ENCODE measurements at places on chromosomes 4 and X.

DNA sequence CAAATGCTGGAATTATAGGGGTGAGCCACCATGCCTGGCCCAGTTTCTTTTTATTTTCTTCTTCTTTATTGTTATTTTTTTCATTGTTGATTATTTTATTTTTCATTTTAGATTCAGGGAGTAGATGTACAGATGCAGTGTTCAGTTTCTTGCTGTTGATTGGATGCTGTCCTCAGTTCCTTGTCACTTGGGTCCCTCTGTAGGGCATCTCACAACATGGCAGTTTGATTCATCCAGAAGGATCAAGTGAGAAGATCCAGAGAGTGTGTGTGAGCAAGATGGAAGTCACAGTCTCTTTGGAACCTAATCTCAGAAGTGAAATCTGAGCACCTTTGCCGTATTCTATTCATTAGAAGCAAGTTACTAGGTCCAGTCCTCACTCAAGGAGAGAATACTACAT lies 20.9 kb downstream of the HMGB3 start:
- DNase-seq = no peak

DNA sequence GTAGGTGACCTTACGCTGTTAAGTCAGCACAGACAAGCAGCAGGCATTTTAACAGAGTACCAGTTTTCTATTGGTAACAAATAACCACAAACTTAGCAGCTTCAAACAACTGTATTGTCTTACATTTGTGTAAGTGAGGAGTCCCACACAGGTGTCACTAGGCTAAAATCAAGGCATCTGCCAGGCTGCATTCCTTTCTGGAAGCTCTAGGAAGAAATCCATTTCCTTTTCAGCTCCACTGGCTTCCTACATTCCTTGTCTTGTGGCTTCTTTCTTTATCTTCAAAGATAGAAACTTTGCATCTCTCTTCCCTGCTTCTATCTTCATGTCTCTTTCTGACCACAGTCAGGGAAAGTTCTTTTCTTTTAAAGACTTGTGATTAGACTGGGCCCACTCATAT lies 139.9 kb downstream of the TMEM144 start:
- DNase-seq = no peak

- no peak for DNase-seq
These were observed 12.5 kb downstream of the GPC3 start for GRCh38 chrX:133972916-133973315.

- no peak for DNase-seq
These were observed 52.3 kb downstream of the MEPE start for GRCh38 chr4:87884976-87885549.

- DNase-seq = no peak
These were observed 149.5 kb upstream of the SH3RF1 start for GRCh38 chr4:169420291-169420690.

- no peak for DNase-seq
These were observed 88.2 kb downstream of the RBM46 start for GRCh38 chr4:154869301-154869700.

DNA sequence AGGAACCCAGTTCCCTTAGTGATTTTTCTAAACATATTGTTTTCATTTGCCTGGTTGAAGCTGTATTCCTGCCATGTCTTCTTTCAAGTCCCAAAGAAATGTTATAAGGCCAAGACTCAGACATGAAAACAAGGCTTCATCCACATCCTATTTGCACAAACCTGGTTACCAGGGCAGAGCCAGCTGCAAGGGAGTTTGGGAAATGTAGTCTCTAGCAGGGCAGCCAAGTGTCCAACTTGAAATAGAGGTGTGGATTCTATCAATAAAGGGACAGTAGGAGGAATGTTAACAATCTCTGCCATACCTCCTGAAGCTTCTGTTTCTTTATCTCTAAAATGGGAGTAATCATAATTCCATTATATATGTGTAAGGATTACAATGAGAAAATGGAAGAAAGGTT lies 56.6 kb downstream of the INTS12 start:
- DNase-seq = no peak

DNA sequence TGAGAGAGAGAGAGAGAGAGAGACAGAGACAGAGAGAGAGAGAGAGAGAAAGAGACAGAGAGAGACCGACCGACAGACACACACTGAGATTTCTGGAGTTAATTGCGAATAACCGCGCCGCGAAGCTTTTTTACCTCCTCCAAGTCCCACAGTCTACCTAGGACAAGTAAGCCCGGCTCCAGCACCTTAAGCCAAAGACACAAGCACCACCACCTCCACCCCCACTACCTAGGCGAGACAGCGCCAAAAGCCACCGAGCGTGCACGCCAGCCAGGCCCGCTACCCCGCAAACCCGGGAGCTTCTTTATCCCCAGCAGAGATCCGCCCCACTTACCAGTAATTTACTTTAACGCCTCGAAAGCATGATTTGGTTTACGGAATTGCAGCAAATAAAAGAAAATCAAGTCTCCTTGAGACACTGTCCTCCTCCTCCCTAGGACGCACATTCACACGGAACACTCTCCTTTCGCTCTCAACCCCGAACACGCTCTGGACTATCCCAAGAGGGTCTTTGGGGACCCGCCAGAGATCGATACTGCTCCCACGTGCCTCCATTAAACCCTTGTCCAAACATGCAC lies 649.6 kb upstream of the DIPK2B start:
- no peak for DNase-seq

DNA sequence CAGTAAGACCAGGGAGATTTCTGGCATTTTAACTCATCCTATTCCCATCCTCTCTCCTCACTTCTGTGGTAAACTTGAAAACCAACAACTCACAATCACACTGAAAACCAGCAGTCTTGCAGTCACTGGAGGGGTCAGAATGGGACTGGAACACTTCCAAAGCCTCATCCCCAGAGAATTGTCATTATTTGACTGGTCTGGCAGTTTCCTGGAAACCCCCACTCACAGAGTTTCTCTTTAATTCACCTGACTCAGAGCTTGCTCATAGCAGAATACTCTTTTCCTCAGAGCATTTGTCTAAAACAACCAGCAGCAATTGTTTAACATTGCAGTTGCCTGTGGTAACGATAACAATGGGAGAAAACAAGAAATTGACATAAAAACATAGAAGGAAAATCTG lies 7.3 kb upstream of the RAB9B start:
- no peak for DNase-seq

- no peak for DNase-seq
These were observed 428.6 kb downstream of the DTHD1 start for GRCh38 chr4:36709991-36710390.

- DNase-seq = peak; percentile 48
These were observed 5.0 kb downstream of the UVSSA start for GRCh38 chr4:1351854-1352566.

DNA sequence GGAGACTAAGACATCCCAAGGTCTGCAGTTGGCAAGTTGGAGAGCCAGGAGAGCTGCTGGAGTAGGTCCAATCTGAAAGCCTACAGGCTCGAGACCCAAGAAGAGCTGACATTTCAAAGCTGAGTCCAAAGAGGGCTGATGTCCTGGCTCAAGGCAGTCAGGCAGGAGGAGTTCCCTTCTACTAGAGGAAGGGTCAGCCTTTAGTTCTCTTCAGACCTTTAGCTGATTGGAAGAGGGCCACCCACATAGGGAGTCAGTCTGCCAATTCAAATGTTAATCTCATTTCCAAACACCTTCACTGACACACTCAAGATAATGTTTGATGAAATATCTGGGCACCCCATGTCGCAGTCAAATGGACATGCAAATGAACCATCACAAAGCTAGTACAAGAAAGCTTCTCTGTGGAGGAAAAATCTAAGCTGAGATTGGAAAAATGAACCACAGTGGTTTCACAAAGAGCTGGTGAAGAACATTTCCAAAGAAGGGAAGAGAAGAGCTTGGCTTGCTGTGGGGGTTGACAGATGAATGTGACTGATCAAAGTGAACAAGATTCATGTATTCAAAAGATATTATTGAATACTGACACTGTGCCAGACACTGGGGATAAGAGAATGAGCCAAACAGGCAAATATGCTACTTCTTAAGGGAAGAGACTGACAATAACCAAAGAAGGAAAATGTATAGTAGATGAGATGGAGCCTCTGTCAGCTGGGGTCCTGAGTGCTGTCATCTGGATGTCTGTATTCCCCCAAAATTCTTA lies 61.2 kb downstream of the STK32B start:
- no peak for DNase-seq

- DNase-seq = no peak
These were observed 51.4 kb upstream of the HHIP start for GRCh38 chr4:144594471-144594986.

DNA sequence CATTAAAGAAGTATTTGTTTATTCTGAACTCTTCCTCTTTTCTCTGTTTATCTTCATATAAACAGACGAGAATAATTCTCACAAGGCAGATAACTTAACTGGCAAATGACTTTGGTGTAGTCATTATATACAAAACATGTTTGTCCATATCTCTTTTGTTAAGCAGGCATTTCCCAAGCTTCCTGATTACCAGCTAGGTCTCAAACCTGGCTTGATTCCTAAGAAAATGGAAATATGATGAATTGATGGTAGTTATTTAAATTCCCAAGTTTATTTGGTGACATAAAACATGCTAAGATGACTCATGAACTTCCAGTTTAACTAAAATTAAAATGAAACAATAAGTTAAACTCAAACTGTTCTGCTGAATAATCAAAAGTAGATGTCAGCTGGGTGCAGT lies 96.8 kb downstream of the ARSJ start:
- DNase-seq = no peak

DNA sequence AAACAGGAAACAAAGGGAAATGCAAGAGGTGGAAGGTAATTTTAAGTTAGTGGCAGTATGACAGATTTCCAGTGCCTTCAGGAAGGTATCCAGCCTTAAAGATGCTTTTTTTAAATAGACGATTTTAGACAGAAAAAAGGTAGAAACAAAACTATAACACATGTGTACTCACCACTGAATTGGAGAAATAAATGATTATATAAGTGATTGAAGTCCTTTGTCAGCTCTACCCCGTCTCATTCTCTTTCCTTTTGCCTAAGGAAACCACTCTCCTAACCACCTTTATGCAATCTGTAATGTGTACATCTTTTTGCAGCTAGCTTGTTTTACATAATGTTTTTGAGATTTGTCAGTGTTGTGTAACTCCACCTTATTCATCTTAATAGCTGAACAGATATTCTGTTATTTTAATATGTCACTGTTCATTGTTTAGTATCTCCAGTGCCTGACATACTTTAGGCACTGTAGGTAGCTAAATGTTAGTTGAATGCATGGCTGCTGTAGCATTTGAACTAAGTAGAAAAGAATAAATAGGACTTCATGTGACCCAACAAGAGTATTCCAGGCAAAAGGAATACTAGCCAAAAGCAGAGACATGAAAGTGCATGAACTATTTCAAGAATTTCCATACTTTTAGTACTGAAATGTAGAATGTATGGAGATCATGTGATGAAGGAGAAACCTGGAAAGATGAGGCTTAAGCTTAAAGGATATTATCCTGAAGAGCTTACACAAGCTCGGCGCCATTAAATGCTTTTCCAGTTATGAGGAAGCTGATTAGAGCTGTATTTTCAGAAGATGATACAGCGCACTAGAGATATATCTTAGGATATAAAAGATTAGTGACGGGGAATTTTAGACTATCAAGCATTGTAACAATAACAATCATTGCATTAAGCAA lies 865 bp downstream of the FAM200B start:
- DNase-seq = no peak

DNA sequence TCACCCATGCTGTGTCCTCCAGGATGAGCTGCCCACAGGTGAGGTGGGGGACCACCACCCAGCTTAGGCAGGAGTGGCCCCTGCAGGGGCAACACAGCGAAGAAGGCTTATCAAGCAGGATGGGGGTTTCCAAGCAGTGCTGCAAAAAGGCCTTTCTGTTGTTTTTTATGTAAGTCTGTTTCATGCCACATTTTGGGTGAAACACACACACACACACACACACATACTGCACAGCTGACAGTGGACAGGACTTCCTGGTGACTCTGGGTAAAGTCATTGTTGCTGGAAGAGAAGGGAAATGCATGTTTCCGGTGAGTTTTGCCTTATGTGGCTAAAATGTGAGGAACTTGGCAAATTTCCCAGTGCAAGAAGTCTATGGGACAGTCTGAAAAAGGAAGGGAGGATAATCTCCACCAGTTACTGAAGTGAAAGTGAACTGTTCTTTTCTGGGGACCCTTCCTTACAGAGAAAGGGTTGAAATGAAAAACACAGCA lies 119.2 kb downstream of the IRF2 start:
- peak; percentile 46 for DNase-seq

GRCh38 chr4:31005037-31005436 lies 284.9 kb downstream of the PCDH7 start:
- DNase-seq = no peak

- no peak for DNase-seq
These were observed 123.7 kb downstream of the COX18 start for GRCh38 chr4:72945719-72946336.

GRCh38 chrX:88660836-88661235 lies 86.2 kb upstream of the CPXCR1 start:
- DNase-seq = no peak

DNA sequence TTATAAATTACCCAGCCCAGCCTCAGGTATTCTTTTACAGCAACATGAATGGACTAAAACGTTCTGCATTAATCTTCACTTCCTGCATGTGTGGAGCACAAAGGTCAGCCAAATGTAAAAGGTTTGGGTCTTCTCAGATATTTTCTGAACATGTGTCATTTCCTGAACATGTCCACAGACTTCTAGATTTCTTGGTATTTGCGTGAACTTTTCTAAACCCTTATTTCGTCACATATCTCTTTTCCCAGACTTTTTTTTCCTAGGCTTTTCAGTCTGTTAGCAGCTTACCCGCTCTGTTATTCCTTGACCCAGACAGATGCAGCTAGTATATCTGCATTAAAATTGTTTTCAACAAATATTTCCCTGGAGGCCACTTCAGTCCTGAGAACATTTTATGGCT lies 57.3 kb upstream of the USP51 start:
- no peak for DNase-seq

DNA sequence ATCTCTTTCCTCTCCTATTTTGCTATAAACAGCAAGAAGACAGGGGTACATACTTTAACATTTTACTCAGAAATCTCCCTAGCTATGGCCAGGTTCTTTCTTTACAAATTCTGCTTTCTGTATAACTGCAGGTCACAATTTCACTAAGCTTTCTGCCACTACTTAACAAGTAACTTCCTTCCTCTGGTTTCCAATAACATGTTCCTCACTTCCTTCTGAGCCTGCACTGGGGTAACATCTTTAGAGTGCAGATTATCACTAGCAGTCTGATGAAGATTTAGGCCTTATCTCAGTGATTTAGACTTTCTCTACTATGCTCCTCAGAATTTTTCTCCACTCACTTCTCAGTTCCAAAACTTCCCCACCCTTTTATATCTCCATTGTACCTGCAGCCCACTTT lies 1930.5 kb upstream of the AGA start:
- no peak for DNase-seq

- peak; percentile 28 for DNase-seq
These were observed 153.9 kb downstream of the KDR start for GRCh38 chr4:54971474-54971950.
